ENCODE measurements at places on chromosomes 6 and 20. TPM values are rescaled to one million over a fixed set of nuclear protein-coding genes. Genes with fewer than 3 reads are reported as not detected.

GRCh38 chr20:21172626-21173025 is 46.7 kb downstream of the KIZ start:
- DNase-seq: no peak

DNA sequence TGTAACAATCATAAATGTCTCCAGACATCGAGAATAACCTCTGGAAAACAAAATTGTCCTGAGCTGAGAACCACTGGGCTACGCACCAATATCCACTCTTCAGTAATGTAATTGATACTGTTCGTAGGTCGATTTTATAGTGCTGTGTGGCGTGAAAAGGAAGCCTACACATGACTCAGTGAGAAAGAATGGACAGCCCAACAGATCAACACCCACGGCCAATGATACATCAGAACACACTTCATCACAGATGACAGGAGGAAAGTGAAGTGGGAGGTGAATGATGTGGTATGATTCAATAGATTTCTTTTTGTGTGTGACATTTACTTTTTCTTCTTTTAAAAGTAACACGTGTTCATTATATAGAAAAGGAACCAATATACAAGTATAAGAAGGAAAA is 93.5 kb downstream of the RPS12 start:
- no peak for DNase-seq

DNA sequence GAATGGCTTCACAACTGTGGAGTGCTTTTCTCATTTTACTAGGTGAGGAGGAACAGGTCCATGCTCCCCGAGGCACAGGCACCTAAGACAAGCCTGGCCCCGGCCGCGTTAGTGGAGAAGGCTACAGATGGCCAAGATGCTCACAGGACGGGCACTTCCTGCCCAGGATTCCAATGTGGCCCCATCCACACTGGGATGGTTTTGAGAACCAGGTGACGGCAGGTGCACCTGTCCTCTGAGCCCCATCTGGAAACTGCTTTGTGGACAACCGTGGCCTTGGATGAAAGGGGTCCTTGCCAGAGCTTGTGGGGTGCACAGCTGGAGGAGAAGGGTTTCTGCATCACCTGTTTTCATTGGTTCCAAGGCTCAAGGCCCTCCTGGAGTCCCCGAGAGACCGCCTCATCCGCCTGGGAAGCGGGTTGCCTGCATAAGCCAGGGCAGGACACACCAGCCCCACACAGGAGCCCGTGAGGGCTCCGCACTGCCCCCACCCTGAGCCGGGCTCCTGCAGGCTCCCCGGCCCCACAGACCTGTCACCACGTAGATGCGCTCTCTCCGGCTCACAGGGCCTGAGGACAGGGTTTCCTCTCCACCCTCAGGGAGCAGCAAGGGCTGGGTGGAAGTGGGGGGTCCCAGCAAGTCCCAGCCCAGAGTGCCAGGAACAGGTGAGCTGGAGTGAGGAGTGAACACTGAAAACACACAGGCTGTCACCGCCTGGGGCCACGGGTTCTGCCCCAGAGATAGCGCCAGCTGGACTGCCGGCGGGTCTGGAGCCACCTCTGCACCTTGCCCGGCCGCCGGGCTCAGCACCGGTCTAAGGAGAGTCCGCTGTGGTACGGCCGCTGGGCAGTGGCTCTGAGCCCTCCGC is 18.3 kb downstream of the NTSR1 start:
- DNase-seq: no peak

The EPB41L1 gene
- not detected for total RNA-seq

- DNase-seq: no peak
These were observed 92.0 kb upstream of the AFDN start for GRCh38 chr6:167734662-167735083.

- DNase-seq: no peak
These were observed 106.1 kb upstream of the ADGRF4 start for GRCh38 chr6:47592131-47592840.

The RALGAPB gene
- 39.7 TPM for total RNA-seq

- DNase-seq: no peak
These were observed 11.4 kb downstream of the DYNLT1 start for GRCh38 chr6:158633127-158633526.

- DNase-seq: no peak
These were observed 2.4 kb downstream of the KIF13A start for GRCh38 chr6:17984812-17985670.

GRCh38 chr20:51447097-51447764 is 95.3 kb downstream of the NFATC2 start:
- DNase-seq: no peak

GRCh38 chr6:39199231-39199940 is 29.9 kb downstream of the KCNK5 start:
- DNase-seq: no peak

The PI16 gene
- 0.37 TPM for total RNA-seq

DNA sequence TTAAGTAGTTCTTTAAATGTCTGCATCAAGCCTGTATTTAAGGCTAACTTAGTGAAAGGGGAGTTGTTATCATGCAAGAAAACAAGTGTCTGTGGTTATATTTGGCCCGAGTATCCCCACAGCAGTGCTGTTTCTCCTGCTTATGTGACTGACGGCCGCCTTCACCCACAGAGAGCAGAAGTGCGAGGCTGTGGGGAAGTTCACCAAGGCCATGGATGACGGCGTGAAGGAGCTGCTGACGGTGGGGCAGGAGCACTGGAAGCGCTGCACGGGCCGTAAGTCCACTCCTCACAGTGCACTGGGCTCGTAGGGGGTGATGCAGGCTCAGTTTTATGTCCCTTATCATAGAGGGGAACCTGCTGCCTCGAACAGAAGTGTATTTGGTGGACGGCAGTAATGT is 53.2 kb upstream of the SYNJ2 start:
- DNase-seq: no peak

DNA sequence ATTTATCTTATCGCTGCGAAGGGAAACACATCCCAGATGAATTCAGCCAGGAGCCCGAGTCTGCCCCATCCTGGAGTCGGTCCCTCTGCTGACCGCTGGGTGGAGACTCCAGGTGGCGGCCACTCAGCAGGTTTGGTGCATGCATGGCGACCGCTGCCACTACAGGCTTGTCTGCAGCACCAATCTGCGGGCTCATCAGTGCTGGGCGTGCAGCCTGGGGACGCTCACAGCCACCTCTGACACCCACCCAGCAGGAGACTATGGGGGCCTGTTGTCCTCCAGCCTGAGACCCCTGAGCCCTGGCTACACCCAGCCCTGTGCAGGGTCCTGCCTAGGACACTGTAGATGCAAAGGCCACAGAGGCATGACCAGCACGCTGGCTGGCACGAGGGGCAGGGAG is 40.5 kb upstream of the GATA5 start:
- DNase-seq: no peak

- DNase-seq: no peak
These were observed 126.5 kb downstream of the ZFAND3 start for GRCh38 chr6:37946057-37946456.

Data from activated naive CD8-positive, alpha-beta T cell treated with anti-CD3 and anti-CD28 coated beads, Interleukin-2, amount 10 ng/mL, durations not matched to agents 7 days and 5 days (primary cell).